Neuronal stem cell (in vitro differentiated cells): ENCODE measurements at places on chromosomes 16 and 17.

DNA sequence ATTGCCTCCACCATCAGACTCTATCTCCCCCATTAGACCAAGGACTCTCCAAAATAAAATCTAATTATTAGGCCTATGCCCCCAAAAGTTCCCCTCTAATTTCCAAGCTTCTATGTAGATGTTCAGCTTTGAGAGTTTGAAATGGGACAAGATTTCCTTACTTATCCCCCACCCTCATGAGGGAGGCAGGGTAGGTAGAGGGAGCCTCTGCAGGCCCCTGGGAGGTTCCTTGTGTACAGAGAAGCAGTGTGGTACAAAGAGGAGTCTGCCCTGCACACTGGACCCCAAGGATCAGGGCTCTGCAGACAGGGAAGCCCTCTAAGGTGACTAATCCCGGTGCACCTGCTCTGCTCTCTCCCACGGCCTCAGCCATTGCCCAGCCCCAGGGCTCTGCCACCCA lies 2.5 kb downstream of the KRT17 start:
- DNase-seq: no peak

DNA sequence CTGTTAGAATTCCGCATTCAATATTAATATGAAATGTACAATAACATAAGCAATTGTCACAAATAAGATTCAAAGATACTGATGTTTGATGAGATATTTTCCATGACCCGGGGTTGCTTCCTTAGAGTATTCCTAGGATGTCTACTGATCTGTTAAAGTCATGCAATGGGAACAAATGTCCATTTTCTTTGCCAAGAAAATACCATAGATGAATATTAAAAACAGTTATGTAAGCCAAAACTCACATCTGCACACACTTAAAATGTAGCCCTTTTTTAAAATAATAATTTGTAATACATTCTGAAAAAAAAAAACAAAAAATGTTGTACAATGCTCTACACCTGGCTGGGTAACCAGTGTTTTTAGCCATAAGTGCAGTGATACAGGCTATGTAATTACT lies 259.4 kb upstream of the AXIN2 start:
- DNase-seq: no peak

DNA sequence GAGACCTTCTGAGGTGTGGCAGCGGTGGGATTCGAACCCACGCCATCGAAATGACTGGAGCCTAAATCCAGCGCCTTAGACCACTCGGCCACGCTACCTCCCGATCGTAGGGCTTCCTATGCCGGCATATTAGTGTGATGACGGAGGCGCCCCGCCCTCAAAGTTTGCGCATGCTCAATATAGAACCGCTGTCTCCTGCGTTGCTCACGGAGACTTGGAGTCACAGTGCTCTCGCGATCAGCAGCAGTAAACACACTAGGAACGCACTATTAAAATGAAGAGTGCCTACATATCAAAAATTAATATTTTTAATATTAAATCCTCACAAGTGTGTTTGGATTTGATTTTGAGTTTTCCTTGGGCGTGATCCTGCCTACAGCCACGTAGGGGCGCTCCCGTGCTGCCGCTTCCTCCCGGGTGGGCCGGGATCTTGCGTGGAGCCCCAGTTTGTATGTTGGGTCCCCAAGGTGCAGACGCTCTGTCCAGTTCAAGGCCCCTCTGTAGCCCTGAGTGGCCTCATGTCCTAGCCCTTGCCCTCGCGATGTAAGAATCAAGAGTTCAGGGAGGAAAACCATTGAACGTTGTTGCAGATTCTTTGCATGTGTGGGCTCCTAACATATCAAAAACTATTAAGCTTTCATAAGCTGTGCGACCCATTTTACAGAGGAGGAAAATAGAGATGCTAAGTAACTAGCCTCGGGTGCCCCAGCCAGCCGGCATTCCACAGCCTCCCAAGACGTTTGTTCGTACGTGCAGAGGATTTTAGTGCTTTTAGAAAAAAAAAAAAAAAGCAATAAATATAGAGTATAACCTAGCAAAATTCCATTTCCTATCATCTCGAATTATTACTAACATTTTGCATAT lies 10.2 kb upstream of the EEF2K start:
- peak; percentile 95 for DNase-seq

GRCh38 chr17:50817838-50818237 lies 17.5 kb upstream of the WFIKKN2 start:
- DNase-seq: no peak

GRCh38 chr16:50301626-50302471 lies 35.5 kb downstream of the ADCY7 start:
- no peak for DNase-seq

- no peak for DNase-seq
These were observed 2.4 kb downstream of the NXN start for GRCh38 chr17:977166-977565.

GRCh38 chr17:40253565-40253964 lies 34.1 kb upstream of the CDC6 start:
- no peak for DNase-seq

- DNase-seq: no peak
These were observed 22.5 kb downstream of the MYH10 start for GRCh38 chr17:8608001-8608400.

GRCh38 chr16:1036166-1036565 lies 36.4 kb upstream of the SSTR5 start:
- no peak for DNase-seq

DNA sequence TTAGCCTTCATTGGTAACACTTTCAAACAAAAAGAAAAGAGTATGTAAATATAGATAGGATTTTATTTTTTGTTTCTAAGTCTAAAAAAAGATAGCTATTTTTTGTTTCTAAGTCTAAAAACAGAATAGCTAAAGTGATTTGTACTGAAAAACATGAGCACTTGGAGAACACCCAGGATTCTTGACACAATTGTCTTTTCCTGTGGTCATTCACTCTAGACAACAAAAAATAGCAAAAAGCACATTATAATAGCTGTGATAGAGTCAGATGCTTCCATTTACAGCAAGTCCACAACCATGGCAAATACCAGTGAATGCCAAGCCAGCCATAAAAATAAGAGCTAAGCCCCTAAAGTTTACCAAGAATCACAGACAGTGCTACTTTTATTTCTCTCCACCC lies 36.7 kb downstream of the SKAP1 start:
- DNase-seq: no peak

GRCh38 chr17:2202302-2202995 lies 101.1 kb downstream of the SMG6 start:
- no peak for DNase-seq

DNA sequence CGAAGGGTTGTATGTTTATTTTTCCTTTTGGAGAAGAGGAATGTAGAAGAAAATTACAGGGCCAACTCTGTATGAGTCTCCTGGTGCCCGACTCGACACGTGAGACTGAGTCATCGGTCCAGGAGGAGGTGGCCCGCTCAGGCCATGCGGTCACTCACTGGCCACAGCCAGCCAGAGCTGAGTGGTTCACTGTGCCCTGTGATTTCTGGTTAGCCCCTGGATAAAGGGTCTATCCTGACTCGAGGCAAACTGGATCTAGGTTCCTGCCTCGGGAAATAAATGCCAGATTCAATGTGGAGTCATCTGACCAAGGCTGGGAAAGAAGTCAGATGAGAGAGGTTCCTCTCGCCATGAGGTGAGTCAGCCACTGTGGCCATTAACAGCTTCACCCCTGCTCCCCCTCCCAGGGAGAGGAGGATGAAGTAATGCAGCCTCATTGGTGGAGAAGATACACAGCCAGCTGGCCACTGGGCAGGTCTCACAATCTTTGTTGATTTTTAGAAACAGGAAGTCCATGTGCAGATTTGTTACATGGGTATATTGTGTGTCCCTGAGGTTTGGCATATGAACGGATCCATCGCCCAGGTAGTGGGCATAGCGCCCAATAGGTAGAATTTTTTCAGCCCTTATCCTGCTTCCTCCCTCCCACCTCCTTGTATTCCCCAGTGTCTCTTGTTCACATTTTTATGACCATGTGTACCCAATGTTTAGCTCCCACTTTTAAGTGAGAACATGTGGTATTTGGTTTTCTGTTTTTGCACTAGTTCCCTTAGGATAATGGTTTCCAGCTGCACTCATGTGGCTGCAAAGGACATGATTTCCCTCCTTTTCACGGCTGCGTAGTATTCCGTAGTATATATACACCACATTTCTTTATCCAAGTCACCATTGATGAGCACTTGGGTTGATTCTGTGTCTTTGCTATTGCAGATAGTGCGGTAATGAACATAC lies 21.7 kb upstream of the USP36 start:
- DNase-seq: no peak

GRCh38 chr16:84354306-84354705 lies 14.0 kb upstream of the ATP2C2 start:
- DNase-seq: no peak

- DNase-seq: no peak
These were observed 41.0 kb downstream of the NDE1 start for GRCh38 chr16:15691046-15691445.

- no peak for DNase-seq
These were observed 139.8 kb upstream of the CACNG5 start for GRCh38 chr17:66695098-66695497.

DNA sequence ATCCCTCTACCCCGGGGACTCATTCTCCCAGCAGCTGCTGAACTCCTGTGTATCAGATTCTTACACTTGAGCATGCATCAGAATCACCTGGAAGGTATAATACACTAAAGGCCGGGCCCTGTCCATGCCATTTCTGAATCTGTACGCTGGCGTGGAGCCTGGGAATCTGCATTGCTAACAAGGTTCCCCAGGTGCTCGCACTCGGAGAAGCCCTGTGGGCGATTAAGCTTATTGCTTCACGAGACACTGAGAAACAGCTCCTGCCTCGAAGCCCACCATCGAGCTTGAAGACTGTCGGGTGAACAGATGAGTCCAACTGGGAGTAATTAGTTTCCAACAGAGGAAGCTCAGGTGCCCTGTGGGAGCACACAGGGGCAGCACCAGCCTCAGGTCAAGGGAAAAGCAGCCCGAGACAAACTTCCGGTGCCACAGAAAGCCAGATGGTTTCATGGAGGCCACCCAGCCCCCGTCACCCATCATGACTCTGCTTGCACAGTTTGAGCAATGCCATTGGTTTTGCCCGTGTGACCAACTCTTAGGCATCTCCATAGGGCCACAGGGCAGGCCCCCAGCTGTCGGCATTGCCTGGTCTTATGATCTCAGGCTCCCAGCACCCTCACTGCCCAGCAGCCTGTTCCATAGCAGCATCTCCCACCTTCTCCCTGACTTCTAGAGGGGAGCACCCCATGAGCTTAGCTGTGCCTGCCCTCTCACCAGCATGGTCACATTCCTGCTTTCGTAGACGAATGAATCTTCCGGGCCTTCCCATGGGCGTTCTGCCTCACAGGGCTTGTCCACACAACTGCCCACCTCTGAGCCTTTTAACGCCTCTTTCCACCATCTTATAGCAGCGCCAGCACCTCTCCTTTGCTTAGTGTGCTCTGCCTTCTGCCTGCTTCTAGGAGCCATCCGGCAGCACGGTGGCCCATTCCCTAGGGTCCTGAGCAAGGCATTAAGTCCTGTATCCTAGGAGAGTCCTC lies 10.9 kb downstream of the CTRB2 start:
- DNase-seq: no peak

DNA sequence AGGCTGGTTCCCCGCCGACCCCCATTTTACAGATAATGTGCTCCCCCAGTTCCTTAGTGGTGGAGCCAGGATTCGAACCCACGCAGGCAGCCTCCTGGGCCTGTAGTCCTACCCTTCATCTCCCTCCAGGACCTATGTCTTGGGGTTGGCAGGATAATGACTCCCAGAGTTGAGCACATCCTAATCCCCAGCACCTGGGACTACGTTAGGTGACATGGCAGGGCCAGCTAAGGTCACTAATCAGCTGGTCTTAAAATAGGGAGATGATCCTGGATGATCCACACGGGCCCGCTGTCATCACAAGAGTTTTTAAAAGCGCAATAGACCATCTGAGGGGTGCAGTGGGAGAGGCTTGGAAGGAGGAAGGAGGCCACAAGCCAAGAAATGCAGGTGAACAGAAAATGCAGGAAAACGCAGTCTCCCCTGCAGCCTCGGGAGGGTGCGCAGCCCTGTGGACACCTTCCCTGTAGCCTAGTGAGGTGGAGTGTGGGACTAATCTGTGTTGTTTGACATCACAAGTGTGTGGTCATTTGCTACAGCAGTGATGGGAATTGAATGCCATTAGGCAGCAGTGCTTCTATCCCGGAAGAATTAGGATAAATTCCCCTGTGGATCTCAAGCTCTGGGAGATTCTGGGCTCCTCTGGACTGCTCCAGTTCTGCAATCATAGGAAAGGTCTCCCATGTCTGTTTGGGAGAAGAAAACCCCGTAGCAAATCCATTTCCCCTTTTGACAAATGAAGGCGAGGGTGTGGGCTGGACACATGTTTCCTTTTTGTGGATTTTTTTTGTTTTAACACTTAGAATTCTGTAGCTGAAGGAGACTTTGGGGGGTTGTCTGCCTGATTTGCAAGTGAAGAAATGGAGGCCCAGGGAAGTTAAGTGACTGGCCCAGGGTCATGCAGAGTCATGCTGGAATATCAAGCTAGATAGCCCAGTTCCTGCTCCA lies 297.7 kb downstream of the SEC14L1 start:
- no peak for DNase-seq

- DNase-seq: no peak
These were observed 121.2 kb upstream of the CHMP6 start for GRCh38 chr17:80870401-80870800.

- DNase-seq: peak; percentile 71
These were observed 37.6 kb downstream of the CTU2 start for GRCh38 chr16:88743693-88744576.

DNA sequence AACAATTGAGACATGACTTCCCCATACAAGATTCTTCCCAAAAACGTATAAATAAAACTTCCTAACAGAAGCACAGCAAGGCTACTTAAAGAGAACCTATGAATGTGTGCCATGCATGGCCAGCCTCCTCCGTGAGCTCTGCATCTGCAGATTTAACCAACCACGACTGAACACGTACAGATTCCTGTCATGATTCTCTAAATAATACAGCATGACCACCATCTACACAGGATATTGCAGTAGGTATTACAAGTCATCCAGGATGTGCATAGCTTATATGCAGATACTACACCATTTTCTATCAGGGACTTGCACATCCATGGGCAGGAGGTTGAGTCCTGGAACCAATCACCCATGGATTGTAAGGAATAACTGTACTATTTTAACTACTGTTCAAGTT lies 1.4 kb upstream of the QRICH2 start:
- DNase-seq: no peak

- no peak for DNase-seq
These were observed 38.8 kb downstream of the SHISA6 start for GRCh38 chr17:11279776-11280344.

GRCh38 chr16:11635113-11635652 lies 33.1 kb upstream of the SNN start:
- no peak for DNase-seq

- DNase-seq: no peak
These were observed 9.4 kb downstream of the BMERB1 start for GRCh38 chr16:15443753-15444152.

GRCh38 chr17:47928415-47928814 lies 13.0 kb upstream of the PNPO start:
- DNase-seq: no peak

DNA sequence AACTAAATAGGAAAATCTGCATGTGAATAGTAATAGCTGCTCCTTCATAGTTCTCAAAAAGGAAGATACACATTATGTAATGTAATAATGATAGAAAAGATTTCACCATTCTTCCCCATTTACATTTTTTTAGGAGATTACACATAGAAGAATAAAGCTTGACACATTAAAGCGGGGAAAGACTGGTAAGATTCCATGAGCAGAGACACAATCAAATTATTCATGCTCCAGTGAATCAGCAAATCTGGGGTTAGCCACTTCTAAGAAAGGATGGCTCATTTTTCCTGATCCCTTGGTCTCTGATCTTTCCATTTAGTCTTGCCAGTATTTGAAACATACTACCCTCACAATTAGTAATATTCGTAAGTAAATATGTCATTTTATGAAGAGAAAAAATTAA lies 81.9 kb downstream of the CA4 start:
- DNase-seq: peak; percentile 38
